ENCODE measurements at places on chromosomes 3 and 15. TPM values are rescaled to one million over a fixed set of nuclear protein-coding genes. Genes with fewer than 3 reads are reported as not detected.
A peak's percentile ranks its signal among the peaks of the same experiment; 100 is the strongest.

DNA sequence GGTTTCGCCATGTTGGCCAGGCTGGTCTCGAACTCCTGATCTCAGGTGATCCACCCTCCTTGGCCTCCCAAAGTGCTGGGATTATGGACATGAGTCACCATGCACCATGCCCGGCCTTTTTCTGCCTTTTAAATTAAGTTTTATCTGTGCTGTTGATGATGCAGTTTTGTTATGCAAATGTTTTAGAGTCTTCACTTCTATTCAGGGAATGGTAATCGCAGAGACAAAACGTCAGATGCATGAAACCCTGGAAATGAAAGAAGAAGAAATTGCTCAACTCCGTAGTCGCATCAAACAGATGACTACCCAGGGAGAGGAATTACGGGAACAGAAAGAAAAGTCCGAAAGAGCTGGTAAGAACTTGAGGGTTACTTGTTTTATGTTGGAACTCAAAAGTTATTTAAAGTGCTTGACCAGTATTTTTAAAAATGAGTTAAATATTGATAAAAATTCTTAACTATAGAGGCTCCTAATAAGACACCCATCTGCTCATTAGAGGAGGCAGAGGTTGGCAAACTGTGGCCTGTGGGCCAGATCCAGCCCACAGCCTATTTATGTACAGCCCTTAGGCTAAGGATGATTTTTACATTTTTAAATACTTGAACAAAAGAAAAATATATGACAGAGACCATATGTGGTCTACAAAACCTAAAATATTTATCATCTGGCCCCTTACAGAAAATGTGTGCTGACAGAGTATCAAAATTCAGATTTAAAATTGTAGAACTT, 127.8 kb upstream of the LRRFIP2 start:
- DNase-seq: no peak
- no peak overlapping the region for H3K4me3 ChIP-seq
- no peaks in the 10 kb centered on the region for H3K4me1 ChIP-seq
- H3K36me3 ChIP-seq: peaks cover 4% of the 10 kb centered on the region

GRCh38 chr3:106533788-106534160, 665.0 kb upstream of the CBLB start:
- no peak overlapping the region for H3K27ac ChIP-seq
- no peak overlapping the region for H3K4me3 ChIP-seq
- no peaks in the 10 kb centered on the region for H3K27me3 ChIP-seq
- H3K4me1 ChIP-seq: no peaks in the 10 kb centered on the region
- H3K36me3 ChIP-seq: no peaks in the 10 kb centered on the region

GRCh38 chr3:188452158-188452772, 298.3 kb downstream of the LPP start:
- no peak overlapping the region for H3K4me3 ChIP-seq
- no peaks in the 10 kb centered on the region for H3K27me3 ChIP-seq
- H3K4me1 ChIP-seq: no peaks in the 10 kb centered on the region
- H3K27ac ChIP-seq: no peak overlapping the region
- no peak for DNase-seq

DNA sequence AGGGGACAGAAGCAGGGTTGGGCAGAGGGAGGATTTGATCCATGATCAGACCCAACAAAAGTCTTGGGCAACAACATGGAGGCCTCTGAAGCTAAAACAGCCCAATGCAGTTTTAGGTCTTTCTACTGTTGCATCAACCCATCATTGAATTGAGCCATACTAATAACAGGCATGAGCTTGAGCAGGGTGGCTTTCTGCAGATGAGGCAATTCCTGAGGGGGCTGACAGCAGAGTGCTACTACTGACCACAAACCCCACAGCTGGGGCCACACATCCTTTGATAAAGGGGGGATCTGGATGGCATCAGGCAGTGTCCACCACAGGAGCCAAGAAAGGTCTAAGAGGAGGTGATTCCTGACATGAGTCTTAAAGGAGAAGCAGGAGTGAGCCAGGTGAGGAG, 517.0 kb upstream of the PPP2R3A start:
- no peak for DNase-seq
- no peaks in the 10 kb centered on the region for H3K36me3 ChIP-seq
- H3K4me3 ChIP-seq: no peak overlapping the region
- H3K4me1 ChIP-seq: no peaks in the 10 kb centered on the region
- no peak overlapping the region for H3K27ac ChIP-seq

GRCh38 chr3:12966847-12967605, 106.2 kb downstream of the IQSEC1 start:
- DNase-seq: peak; percentile 18
- H3K36me3 ChIP-seq: peaks cover 2% of the 10 kb centered on the region
- peak overlapping the region; percentile 76 for H3K4me3 ChIP-seq

DNA sequence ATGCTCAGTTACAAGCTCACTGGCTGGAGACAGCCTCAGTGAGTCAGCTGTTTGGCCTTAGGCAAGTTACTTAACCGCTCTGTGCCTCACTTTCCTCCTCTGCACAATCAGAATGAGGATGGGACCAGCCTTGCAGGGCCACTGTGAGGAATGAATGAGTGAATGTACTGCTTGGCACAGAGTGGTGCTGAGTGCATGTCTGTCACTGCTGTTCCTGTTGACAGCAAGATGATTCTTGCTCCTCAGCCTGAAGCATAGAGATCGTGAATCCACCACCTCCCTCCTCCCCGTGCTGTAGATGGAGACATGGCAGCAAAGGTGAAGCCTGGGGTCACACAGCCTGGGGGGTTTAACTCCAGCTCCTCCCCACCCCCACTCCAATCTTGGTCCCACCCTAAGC, 14.6 kb upstream of the GRIP2 start:
- DNase-seq: no peak
- no peak overlapping the region for H3K27ac ChIP-seq
- no peaks in the 10 kb centered on the region for H3K27me3 ChIP-seq
- H3K36me3 ChIP-seq: no peaks in the 10 kb centered on the region
- H3K4me1 ChIP-seq: no peaks in the 10 kb centered on the region
- H3K4me3 ChIP-seq: no peak overlapping the region

DNA sequence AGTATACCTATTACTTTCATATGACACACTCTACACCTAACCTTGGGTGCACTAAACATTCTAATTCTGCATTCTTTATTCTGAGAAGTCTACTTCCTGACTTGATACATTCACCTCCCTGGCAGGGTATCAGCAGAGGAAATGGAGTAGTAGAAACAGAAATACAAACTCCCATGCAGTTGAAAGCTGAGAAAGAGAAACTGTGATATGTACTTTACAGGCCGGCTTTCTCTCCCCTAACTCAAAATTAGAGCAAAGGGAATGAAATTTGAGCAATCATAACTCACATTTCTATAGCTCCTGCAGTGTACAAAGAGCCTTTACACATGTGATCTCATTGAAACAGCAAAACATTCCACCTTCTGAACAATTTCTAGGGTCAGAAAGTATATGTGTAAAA, 135.5 kb upstream of the COL8A1 start:
- H3K36me3 ChIP-seq: no peaks in the 10 kb centered on the region
- peak; percentile 44 for DNase-seq
- H3K27me3 ChIP-seq: no peaks in the 10 kb centered on the region
- peak overlapping the region; percentile 87 for H3K27ac ChIP-seq
- H3K4me3 ChIP-seq: no peak overlapping the region

DNA sequence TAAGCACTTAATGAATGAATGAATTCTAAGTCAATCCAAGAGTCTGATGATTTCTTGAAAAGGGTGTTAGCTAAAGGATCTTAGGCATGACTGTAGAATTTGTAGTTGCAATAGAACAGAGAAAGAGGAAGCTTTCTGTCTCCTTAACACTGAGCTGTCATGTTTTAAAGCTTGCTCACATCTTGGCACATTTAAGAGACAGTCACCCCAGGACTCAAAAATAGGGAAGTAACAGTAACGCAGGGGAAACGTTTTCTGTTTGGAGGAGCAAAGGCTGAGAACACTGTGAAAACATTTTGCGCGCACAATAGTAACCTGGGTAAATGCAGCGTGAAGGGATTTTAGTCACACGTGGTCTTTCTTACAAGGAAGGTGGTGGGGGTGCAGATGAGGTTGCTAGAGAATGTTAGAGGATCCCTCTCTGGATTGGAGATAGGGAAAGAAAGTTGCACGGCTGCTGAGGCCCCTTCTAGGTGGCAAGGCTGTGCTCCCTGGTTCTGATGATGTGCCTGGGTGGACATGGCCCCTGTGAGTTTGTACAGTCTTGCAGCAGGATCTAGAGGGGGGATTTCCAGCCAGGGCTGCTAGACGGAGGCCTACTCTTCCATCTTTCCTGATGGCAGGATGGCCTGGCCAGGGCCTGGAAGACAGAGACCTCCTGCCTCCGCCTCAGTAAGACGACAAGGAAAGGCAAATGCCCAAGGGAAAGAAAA, 12.0 kb downstream of the STARD5 start:
- H3K4me1 ChIP-seq: peaks cover 17% of the 10 kb centered on the region
- peaks cover 8% of the 10 kb centered on the region for H3K36me3 ChIP-seq
- no peaks in the 10 kb centered on the region for H3K27me3 ChIP-seq
- H3K4me3 ChIP-seq: no peak overlapping the region

- peaks cover 14% of the 10 kb centered on the region for H3K36me3 ChIP-seq
- DNase-seq: no peak
- no peaks in the 10 kb centered on the region for H3K4me1 ChIP-seq
- no peak overlapping the region for H3K4me3 ChIP-seq
Observed at GRCh38 chr3:121663171-121663847, 2.6 kb upstream of the HCLS1 start.

FEZF2 gene
- total RNA-seq: not detected

THPO gene
- total RNA-seq: 0.51 TPM

DNA sequence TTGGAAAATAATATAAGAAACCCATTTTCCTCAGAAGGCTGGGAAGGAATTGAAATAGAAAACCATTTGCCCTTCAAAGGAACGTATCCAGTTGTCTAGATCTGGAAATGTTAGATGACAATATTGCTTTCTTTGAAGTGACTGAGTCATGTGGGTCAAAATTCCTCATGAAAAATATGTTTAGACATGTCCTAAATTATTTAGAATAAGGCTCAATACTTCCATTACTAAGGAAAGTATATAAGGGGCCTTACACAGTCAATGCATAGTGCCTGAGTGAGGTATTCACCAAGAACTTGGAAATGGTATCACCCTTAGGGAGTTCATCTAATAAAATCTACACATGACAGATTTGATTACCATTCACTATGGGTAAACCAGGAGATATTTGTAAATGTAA, 619.8 kb upstream of the KCNMB2 start:
- H3K4me1 ChIP-seq: no peaks in the 10 kb centered on the region
- no peak overlapping the region for H3K4me3 ChIP-seq
- H3K36me3 ChIP-seq: no peaks in the 10 kb centered on the region
- DNase-seq: no peak
- no peaks in the 10 kb centered on the region for H3K27me3 ChIP-seq

DLL4 gene
- under 0.01 TPM for total RNA-seq

GRCh38 chr3:125443923-125444322, 68.8 kb upstream of the ZNF148 start:
- H3K27me3 ChIP-seq: no peaks in the 10 kb centered on the region
- H3K36me3 ChIP-seq: peaks cover 2% of the 10 kb centered on the region
- no peak overlapping the region for H3K27ac ChIP-seq
- H3K4me3 ChIP-seq: no peak overlapping the region

DNA sequence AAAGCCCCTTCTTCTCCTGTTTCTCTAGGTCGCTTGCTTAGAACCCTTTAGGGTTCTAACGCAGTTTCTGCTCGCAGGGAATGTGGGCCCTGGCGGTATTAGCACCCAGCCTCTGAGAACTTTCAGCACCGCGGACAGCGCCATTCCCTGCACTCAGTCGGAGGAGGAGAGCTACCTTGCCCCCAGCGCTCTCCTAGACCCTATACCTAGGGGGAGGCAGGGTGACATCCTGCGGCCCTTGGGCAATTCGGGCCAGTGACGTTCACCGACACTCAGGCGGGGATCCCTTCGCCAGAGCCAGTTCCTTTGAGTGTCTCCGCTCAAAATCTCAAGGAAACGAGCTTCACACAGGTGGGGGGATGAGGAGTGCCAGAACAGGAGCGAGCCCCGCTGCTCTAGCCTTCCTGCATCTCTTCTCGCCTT, 1.3 kb downstream of the SLC7A14 start:
- H3K36me3 ChIP-seq: no peaks in the 10 kb centered on the region
- H3K4me1 ChIP-seq: no peaks in the 10 kb centered on the region
- DNase-seq: peak; percentile 66
- peak overlapping the region; percentile 56 for H3K4me3 ChIP-seq

DNA sequence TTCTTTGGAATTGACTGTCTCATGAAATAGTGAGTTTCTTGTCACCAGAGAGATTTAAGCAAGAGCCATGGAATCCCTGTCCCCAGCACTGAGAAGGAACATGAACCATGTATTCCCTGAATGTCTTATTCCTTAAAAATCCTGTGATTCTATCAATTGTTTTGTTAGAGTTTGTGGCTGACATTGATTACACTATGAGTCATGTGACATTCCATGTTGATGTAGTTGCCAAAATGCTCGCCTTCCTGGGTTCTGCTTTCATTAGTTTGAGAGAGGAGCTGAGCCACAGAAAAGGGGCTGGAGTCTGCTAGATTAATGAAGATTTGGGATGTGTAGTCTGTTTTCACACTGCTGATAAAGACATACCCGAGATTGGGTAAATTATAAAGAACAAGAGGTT, 294.9 kb upstream of the CTDSPL start:
- no peak overlapping the region for H3K4me3 ChIP-seq
- no peak for DNase-seq
- H3K36me3 ChIP-seq: no peaks in the 10 kb centered on the region
- no peak overlapping the region for H3K27ac ChIP-seq

PRRT3 gene
- 3.8 TPM for total RNA-seq

GRCh38 chr15:70539912-70540530, 223.3 kb downstream of the UACA start:
- H3K36me3 ChIP-seq: no peaks in the 10 kb centered on the region
- no peak overlapping the region for H3K27ac ChIP-seq
- no peak overlapping the region for H3K4me3 ChIP-seq
- no peak for DNase-seq
